Activated naive CD8-positive, alpha-beta T cell treated with anti-CD3 and anti-CD28 coated beads, Interleukin-2, amount 50 U/mL, for 16 hours (primary cell): ENCODE measurements at places on chromosomes 4 and X.

GRCh38 chr4:55008166-55009056 is 117.0 kb downstream of the KDR start:
- no peak for DNase-seq

- no peak for DNase-seq
Measured at GRCh38 chrX:11349661-11350337, 56.6 kb downstream of the AMELX start.

- DNase-seq, result no peak
Measured at GRCh38 chrX:49193542-49193964, 6.4 kb downstream of the SYP start.

DNA sequence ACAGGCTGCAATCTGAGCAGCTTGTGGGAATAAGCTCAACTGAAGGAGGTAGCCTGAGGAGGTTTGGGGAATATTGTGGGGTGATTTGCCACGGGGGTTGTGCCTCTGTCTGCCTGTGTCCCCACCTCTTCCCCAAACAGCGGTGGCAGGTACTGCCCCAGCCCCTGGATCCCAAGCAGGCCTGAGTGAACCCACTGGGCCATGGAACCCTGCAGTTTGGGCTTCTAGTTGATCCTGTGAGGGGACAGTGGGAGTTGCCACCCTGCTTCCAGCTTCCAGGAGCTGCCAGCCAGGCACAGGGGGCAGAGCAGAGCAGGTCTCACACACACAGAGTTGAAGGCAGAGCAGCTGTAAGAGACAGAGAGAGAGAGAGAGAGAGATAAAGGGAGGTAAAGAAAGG is 97.4 kb downstream of the PJA1 start:
- no peak for DNase-seq

DNA sequence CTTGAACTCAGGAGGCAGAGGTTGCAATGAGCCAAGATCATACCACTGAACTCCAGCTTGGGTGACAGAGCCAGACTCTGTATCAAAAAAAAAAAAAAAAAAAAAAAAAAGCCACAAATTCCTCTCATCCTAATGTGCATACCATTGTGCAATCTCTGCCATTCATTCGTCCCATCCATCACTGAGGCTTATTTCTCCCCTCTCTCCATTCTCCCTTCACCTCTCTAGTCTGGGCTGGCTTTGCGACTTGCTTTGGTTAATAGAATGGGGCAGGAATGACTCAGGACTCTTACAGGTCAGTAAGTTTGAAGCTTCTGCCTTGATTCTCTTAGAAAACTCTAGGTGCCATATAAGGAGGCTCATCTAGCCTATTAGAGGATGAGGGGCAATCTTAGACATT is 60.3 kb upstream of the DDX3X start:
- DNase-seq, result no peak

GRCh38 chr4:40822420-40823166 is 72.8 kb downstream of the NSUN7 start:
- no peak for DNase-seq

- no peak for DNase-seq
Measured at GRCh38 chrX:40700640-40701342, 34.6 kb downstream of the MED14 start.

DNA sequence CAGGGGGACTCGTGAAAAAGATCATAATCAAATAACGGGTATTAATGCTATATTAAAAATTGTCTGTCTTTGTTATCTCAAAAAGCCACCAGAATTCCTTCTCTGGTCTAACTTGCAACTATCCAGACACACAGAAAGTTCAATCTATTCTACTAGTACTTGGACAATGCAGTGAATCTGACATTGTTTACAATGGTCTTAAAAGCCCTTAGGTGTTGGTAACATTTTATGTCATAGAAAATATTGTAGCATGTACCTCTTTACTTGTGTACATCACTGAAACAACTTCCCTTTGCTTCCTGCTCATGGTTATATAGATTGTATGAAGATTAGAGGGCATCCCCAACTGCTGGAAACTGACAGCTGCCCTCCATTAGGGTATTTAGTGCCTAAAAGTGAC is 71.1 kb upstream of the PPP3CA start:
- no peak for DNase-seq

GRCh38 chr4:101081695-101082369 is 265.5 kb downstream of the PPP3CA start:
- no peak for DNase-seq

DNA sequence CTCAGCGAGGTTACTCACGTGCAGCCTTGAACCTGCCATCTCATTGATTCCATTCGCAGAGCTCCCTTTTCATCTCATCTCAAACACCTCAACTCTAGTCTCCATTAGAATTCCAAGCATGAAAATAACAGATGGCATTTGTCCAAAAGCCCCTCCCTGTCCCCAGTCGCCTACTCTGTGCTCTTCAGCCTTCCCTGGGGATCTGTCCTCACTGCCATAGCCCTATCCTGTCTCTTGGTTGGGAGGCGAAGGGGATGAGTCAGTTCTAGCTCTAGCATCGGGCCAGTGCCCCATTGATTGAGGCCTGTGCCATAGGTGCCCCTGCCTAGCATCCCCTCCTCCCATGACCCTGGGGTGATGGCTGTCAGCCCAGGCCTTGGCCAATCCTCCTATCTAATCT is 134.0 kb upstream of the PJA1 start:
- no peak for DNase-seq

- no peak for DNase-seq
Measured at GRCh38 chr4:161444626-161445025, 719.2 kb downstream of the FSTL5 start.

DNA sequence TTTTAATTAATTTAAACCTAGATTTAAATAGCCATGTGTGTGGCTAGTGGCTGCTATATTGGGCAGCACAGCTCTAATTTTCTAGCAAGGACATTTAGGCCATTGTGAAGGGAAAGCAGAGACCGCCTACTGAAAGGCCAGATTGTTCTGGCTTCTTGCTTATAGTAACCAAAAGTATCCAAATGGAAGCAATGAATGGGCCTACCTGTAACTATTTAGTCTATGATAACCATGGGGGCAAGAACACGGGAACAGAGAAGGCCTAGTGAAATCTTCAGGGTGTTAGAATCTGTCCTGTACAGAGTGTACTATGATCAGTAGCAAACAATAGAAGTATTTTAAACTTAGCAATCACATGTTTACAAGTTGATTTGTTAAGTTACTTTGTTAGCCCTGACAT is 16.5 kb upstream of the HPRT1 start:
- no peak for DNase-seq

DNA sequence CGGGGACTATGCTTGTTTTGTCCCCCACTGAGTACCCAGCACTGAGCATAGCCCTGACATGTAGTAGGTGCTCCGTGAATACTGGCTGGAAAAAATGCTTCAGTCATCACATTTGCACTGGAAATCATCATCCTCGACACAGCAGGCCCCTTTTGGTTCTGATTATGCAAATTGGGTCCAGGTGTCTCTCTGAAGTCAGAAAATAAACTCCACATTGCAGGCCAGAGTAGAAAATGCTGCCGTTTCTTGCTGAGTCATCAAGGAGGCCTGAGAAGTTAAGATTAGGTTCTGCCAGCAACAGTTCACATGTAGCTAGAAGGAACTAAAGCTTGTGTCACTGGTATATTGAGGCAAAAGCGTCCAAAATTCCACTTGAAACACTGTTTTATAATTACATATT is 15.0 kb upstream of the STK32B start:
- no peak for DNase-seq

- no peak for DNase-seq
Measured at GRCh38 chrX:43679778-43680177, 23.7 kb downstream of the MAOA start.

GRCh38 chr4:2793586-2794485 is 951 bp downstream of the SH3BP2 start:
- no peak for DNase-seq

GRCh38 chr4:165288639-165289422 is 38.6 kb upstream of the MSMO1 start:
- DNase-seq, result no peak

GRCh38 chr4:243426-243825 is 61.8 kb downstream of the ZNF732 start:
- no peak for DNase-seq

DNA sequence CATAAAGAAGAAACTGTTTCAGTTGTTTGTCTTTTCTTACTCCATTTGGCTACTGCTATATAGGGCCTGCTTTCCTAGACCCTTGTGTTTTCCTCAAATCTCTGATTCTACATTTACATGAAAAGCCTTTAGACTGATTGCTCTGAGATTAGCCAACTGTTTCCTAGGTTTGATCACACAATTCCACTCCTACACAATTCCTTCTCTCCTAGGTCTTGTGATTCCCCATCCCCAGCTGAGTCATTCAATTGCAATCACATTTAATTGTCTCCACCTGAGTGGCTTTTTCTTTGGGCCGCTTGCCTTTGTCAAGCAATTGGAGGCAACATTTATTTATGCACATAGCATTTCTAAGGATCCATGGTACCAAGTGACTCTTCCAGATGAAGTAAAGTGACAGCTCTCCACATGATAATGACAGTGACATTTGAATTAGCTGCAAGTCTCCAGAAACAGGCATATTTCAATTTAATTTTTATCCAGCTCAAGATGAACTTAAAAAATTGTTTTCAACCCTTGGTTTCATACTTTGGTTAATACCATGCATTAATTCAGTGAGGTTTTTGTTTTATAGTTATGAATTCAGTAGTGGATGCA is 35.8 kb downstream of the ATXN3L start:
- no peak for DNase-seq

GRCh38 chr4:53169695-53170617 is 195.9 kb downstream of the SCFD2 start:
- no peak for DNase-seq

GRCh38 chr4:142846729-142847596 is 862 bp upstream of the INPP4B start:
- peak; percentile 47 for DNase-seq

GRCh38 chr4:164224871-164225270 is 529.1 kb upstream of the SMIM31 start:
- DNase-seq, result no peak

- no peak for DNase-seq
Measured at GRCh38 chrX:49106930-49107329, 16.6 kb downstream of the GPKOW start.

DNA sequence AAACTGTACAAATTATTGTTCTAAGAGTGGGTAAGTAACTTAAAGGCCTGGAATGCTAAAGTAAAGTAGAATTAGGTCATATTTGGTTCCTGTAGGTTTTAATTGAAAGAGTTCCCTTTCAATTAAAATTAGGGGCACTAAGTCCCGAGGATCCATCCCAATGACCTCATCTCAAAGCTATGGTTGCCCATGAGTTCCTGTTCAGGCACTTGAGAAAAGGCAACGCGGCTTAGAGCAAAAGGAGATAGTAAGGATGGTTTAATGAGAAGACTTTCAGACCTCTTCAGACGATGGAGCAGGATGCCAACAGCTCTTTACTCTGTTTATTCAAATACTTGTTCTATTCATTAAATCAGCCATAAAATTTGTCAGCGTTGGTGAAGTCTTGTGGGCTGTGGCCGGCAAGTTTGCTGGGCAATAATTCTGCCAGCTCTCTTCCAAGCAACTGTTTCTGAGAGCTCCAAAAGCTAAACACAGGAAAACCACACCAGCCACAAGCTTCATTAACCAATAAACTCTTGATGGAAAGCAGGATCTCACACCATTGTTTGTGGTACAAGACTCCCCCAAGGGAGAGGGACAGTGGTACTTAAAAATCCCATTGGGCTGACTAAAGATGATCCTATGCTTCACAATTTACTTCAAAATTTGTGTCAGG is 167.4 kb downstream of the COL4A6 start:
- no peak for DNase-seq

- DNase-seq, result no peak
Measured at GRCh38 chr4:78059524-78059889, 2.4 kb downstream of the FRAS1 start.

DNA sequence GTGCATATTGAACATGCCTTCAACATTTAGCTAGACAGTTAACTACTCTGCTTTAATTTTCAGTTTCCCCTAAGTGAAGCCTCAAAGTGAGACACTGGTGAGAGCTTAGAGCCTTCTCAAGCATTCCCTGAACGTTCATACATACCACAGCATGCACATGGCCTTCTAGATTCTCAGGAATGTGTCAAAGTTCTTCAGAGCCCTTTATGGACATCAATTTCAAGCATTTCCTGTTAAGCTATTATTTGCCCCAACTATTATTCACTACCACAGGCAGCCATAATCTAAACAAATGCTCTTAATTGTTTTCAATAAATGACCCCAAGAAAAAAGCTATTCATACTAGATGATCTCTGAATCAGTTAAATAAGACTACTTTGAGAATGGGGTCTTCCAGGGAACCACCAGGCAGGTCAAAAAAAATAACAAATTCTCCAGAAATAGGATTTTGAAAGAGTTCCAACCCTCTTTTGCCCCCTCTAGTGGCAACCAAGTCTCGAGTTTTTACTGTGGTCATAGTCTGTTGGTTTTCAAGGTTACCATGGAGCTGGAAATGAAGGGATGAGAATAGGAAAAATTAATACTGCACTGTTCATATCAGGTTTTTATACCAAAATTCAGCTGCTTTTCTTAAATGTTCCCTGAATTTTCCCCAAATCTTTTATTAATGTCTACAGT is 235.4 kb downstream of the RAB28 start:
- DNase-seq, result no peak

GRCh38 chr4:42416017-42416416 is 18.7 kb downstream of the SHISA3 start:
- DNase-seq, result no peak

- DNase-seq, result no peak
Measured at GRCh38 chr4:112348488-112349158, 51.5 kb downstream of the ALPK1 start.

GRCh38 chr4:2696423-2696822 is 59.7 kb downstream of the TNIP2 start:
- no peak for DNase-seq

- DNase-seq, result no peak
Measured at GRCh38 chrX:137052643-137053235, 18.9 kb upstream of the GPR101 start.

DNA sequence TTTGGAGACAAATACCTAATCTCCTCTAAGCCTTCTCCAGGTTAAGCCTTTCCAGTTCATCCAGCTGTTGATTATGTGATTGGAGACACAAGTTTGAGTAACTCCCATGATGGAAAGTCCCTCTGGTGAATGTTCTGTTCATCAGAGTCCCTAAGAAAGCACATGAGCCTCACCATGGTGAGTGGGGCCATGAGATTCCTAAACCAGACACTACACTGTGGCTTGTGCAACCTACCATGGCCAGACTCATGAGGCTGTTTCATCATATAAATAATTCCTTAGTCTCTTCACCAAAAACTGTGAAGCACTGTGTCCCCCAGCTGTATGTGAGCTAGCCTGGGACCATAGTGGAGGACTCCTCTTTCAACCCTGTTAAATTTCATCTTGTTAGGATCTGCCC is 14.4 kb downstream of the PKD2 start:
- no peak for DNase-seq

GRCh38 chr4:5609306-5610007 is 98.9 kb downstream of the EVC2 start:
- no peak for DNase-seq
